ENCODE measurements at places on chromosomes 11 and 22. TPM values are rescaled to one million over a fixed set of nuclear protein-coding genes. Genes with fewer than 3 reads are reported as not detected.
A peak's percentile ranks its signal among the peaks of the same experiment; 100 is the strongest.

Gene BTBD18
- not detected for total RNA-seq

Gene UPK3A
- total RNA-seq: not detected

Gene KLHDC7B
- total RNA-seq: 1.7 TPM

GRCh38 chr11:55949330-55949729 lies 13.1 kb upstream of the OR5I1 start:
- H3K36me3 ChIP-seq: no peaks in the 10 kb centered on the region
- DNase-seq: no peak
- no peak overlapping the region for H3K27ac ChIP-seq
- no peak overlapping the region for H3K4me3 ChIP-seq
- H3K4me1 ChIP-seq: no peaks in the 10 kb centered on the region

GRCh38 chr11:65180877-65181568 lies 705 bp upstream of the CAPN1 start:
- peaks cover 6% of the 10 kb centered on the region for H3K4me1 ChIP-seq
- peak; percentile 19 for DNase-seq
- peak overlapping the region; percentile 100 for H3K4me3 ChIP-seq
- H3K36me3 ChIP-seq: no peaks in the 10 kb centered on the region
- no peaks in the 10 kb centered on the region for H3K27me3 ChIP-seq
- peak overlapping the region; percentile 93 for H3K27ac ChIP-seq

DNA sequence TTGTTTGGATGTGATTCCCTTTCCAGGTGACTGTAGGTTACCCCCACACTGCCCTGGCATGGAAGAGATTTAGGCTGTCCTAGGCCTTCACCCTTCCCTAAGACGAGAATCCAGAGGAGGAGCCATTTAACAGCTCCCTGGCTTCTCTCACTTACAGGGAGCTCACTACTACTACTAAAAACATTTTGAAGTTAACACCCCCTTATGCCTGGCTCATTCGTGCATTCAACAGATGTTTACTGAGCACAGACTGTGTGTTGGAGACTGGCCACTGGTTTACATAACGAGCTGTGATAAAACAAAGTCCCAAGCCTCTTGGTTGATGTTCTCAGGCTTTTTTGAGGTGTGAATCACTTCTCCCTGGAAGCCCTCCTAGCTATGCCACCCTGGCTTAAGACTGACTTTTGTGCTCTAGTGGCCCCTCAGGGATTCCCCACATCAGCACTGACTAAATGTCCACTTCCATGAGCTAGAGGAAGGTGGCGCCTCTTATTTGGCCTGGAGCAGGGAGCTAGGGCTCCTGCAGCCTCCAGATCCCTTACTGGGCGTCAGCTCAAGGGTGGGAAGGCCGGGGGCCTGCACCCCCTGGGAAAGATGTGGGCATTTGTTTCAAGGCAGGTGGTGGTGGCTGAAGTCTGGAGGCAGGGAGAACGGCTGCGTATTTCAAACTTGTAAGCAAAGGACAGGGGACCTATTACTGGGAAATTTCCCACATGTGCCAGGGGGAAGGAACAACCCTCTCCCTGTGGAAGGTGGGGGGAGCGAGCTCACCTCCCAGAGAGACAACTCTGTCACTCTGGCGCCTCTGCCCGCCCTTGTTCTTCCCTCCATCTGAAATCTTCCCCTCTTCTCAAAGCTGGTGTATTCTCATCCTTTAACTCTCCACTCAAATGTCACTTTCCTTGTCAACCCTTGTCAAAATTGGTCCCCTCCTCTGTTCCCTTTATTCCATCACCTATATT lies 19.4 kb upstream of the MALAT1 start:
- H3K36me3 ChIP-seq: no peaks in the 10 kb centered on the region
- DNase-seq: no peak
- no peak overlapping the region for H3K4me3 ChIP-seq
- no peak overlapping the region for H3K27ac ChIP-seq
- peaks cover 19% of the 10 kb centered on the region for H3K4me1 ChIP-seq

- no peak for DNase-seq
- H3K27me3 ChIP-seq: no peaks in the 10 kb centered on the region
- H3K4me3 ChIP-seq: no peak overlapping the region
- no peak overlapping the region for H3K27ac ChIP-seq
- no peaks in the 10 kb centered on the region for H3K4me1 ChIP-seq
- H3K36me3 ChIP-seq: no peaks in the 10 kb centered on the region
Measured at GRCh38 chr22:45549762-45550378, 47.2 kb downstream of the FBLN1 start.

Data from GM12878 (cell line).